Stimulated activated CD4-positive, alpha-beta T cell treated with anti-CD3 and anti-CD28 coated beads, TNF-alpha, amount 100 ng/mL, for 1 hour (primary cell): ENCODE measurements at places on chromosomes 12 and 14.

DNA sequence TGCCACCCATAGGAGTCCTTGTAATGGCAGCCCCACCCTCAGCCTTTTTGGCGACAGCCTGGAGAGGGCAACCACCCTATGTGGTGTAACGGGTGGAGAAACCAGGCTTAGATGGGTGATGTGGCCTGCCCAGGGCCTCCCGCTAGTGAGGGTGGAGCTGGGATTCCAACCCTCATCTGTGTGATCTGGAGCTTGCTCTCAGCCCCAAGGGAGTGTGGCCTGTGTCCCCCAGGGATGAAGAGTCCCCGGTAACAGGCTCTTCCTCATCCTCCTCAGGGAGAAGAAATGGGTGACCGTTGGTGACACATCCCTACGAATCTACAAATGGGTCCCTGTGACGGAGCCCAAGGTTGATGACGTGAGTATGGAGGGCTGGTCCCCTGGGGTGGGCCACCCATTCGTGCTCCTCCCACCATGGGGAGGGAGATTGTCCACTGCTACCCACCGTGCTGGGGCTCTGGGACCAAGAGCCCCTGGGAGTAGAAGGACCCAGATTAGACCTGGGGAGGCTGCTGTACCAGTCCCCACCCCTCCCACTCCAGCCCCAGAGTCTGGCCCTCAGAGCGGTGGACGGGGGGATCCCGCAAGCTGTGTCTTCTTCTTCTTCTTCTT lies 8.8 kb downstream of the BCL7A start:
- no peak for DNase-seq

DNA sequence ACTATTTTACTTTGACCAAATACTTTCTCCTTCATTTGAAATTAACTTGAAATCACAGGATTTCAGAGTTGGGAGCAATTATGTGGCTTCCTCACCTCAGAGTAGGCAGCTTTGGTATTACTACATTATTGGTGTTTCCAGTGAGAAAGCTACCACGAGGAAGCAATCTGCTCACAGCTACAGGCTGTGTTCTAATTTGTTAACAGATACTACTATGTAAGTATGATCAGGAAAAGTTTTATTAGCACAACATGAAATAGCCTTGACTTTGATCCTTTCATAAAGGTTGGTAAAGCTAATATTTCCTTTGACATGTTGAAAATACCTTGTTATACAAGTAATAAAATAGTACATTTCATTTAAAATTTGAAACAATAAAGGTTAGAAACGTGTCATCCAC lies 30.6 kb downstream of the TAOK3 start:
- no peak for DNase-seq

DNA sequence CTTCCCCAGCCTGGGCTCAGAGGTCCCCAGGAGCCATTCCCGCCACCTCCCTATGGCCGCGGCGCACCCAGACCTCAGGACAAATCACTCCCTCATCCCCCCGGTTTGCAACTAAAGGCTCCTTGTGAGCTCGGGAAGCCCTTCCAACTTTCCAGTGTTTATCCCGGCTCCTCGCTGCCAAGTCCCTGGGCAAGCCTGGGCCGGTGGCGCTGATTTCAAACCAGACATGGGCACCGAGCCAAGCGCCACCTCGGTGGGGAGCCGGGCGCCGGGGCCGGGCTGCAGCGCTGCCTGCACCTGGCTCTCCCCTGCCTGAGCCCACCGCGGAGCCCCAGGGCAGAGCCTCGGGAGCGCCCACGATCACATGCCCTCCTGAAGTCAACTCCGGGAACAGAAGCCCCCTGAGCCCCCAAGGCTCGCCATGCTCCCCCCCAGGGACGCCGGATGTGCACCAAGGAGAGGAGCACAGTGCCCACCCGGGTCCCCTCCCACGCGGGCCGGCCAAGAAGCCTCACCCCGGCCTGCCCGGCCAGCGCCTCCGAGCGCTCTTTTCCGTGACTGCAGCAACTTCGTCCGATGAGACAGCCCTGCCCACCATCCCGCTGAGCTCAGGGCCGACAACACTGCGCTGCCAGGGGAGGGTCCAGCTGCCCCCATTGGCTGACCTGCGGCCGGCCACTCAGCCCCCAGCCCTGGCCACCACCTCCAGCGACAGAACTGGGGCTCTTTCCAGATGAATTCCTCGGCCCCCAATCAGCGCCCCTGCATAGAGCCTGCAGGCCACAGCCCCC lies 50.0 kb downstream of the NCOR2 start:
- DNase-seq: no peak

DNA sequence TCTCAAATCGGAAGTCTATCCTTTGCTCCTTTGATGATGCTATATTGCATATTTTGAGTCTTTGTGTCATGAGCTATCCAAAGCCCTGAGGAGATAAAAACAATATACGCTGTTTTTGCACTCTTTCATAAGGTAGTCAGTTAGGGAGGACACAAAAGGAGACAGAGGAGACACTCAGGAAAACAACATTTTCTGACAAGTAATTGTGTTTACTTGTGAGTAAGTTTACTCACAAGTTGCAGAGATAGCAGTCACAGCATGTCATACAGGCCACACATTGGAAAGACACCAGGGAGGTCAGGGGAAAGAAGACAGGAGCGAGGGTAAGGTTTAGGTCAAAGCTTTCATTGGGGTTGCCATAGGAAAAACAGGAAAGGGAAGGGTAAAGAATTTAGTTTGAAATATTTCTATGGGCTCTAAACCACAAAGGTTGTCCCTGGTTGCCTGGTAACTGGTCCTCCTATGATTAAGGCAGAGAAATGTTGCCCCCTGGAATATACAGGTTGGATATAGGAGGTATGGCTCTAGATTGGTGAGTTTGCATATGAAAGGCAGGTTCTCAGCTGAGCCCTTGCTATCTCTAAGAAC lies 7.4 kb upstream of the GABARAPL1 start:
- DNase-seq: no peak

DNA sequence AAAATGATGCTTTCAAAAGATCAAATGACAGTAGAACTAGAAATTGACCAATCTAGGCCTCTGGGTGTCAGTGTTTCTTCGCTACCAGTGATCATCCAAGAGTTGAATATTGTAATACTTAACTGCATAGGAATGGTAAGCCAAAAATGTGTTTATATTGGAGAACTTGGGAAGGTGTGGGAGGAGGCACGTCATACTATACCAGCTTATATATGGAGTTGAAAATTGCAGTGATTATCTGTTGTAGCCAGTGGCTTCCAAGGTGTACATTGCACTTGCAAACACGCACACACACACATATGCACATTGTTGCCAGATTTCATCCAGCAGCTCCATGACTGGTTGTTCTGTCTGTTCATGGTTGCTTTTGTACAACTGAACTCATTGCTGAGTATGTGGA lies 36.1 kb downstream of the EID3 start:
- DNase-seq: no peak

DNA sequence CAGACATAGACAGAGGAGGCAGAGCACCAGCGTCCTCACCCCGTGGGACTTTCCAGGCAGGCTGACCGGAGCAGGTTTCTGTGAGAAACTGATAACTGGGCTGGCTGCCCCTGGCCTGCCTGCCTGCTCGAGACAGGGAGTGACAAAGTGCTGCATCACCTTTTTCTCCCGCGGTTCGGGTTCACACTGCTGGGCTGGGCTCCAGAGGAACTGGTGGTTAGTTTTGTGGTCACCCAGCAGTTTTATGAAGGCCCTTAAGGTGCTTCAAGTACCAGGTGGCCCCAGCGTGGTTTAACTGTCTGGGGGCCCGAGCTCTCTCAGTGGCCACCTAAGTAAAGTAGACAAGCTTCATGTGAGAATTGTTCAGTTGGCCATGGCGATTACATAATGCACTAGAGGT lies 1073.6 kb downstream of the BCL11B start:
- no peak for DNase-seq

DNA sequence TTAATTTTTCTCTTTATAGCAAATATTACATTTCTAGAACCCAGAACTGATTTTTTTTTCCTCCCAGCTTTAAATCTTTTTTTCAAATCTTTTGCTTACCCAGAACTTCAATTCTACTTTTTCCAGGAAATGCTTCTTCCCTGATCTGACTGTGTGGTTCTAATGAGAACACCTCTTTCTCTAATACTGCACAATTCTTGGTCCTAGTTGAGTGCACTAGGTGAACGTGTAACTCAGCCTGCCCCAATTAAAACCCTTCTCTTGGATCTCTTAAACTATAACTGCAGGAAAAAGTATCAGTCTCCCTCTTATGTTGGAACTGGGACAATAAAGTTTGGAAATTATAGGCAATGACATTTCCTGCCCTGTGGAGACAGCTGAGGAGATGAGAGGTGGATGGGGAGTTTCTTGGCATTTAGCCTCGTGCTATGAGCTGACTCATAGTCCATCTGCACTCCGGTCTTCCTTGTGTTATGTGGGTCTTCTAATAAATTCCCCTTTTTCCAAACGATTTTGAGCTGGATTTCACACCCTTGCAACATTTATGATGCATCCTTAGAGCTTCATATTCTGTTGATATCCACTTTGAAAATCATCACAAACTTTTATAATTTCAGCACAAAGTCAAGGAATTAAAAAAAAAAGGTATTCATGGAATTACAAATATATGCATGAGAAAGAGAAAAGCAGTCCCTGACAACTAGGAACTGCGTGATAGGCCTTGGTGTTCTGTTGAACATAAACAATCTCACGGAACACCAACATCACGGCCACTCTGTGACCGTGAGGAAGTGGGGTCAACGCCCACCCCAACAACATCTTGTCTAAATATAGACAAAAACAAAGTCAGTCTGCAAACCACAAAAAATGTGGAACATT lies 52.4 kb downstream of the BRMS1L start:
- no peak for DNase-seq

- DNase-seq: peak; percentile 12
These were observed 559 bp upstream of the CKAP4 start for GRCh38 chr12:106248312-106248845.

- no peak for DNase-seq
These were observed 236.1 kb upstream of the NPAS3 start for GRCh38 chr14:32702562-32702961.

DNA sequence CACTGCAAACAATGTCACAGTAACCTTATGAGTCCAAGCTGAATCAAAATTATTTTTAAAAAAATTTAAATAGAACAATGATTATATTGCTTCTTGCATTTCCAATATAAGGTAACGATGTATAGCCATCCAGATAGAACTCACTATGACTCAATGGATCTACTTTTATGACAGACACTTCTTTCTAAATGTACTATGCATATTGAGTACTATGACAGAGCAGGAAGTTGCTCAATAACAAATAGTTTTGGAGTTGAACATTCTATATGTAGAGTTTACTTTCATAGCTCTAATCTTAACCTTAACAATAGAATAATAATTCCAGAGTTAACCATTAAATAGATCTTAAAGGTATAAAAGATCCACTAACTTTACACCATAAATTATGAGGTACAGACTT lies 46.7 kb upstream of the ALG10B start:
- DNase-seq: no peak

DNA sequence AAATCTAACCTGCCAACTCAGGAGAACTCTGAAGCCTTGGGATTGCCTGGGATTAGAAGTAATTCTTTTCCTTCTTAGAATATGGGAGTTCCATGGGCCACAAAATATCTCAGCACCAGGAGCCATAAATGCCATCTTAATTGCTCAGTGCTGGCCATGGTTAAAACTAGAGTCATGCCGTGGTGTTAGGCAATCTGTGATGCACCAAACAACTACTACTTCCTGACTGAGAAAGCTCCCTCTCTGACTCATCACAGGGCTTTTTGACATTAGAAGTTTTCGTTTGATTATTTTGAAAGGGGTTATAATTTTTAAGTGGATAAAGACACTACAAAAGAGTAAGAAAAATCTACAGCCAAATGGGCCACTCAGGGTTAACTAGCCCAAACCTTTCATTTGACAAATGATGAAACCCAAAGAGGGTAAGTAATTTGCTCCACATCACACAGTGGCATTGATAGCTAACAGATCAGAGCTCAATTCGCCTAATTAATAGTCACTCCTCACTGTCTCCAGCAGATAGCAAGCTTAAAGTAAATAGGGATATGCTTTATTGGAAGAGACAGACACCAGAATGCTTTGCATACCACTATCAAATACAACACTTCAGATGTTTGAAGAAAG lies 377.3 kb downstream of the EMP1 start:
- DNase-seq: no peak

DNA sequence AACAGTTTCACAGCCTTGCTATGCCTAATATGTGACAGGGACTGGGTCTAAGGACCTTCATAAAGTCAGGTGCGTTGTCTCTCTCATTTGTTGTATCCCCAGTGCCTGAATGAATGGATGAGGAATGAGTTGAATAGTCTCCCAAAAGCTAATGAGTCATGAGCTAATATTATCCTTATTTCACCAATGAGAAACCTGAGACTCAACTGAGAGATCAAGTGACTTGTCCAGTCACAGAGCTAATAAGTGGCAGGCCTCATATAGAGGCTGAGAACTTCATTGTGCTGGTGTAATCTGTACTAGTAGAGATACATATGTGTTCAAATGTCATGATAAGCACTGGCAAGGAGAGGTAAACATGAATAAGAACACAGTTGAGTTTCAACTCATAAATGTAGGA lies 612.4 kb downstream of the NRXN3 start:
- no peak for DNase-seq

DNA sequence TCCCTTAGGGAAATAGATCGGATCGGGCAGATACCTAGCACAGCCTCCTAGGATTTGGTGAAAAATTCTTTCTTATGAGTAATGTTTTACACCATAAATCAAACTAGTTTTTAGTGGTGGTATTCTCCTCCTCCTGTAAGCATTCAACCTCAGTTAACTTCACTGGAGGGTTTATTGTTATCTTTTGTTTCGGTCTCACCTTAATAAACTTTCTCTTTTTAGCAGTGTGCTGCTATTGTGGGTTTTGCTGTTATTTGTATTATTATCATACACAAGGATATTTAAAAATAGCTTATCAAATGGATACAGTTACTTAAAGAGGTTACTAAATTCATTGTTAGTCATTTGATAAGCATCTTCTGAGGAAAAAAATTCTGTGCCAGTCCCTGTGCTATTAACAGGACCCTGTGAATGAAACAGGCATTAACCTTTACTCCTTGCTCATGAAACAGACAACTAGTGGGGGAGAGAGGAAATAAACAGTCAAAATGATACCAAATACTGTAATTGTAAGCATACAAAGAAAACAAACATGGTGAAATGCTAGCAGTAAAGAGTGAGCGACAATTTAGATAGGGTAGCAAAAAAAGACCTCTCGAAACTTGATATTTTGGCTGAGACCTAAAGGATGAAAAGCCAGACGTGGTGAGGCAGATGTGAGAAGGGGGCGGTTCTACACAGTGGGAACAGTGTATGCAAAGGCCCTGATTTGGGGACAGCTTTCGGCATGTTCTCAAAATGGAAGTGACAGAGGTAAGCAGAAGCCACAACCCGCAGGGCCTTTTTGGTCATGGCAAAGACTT lies 178.7 kb upstream of the SOX5 start:
- no peak for DNase-seq

GRCh38 chr12:49863946-49864797 lies 21.3 kb upstream of the BCDIN3D start:
- DNase-seq: no peak

- DNase-seq: no peak
These were observed 43.4 kb upstream of the CHST11 start for GRCh38 chr12:104413330-104413729.

GRCh38 chr14:93749076-93749420 lies 39.2 kb downstream of the PRIMA1 start:
- no peak for DNase-seq
